Skin of body (tissue), 3 donors: ENCODE measurements at places on chromosomes 1 and 21. TPM values are rescaled to one million over a fixed set of nuclear protein-coding genes. Genes with fewer than 3 reads are reported as not detected.

KIF2C gene
- total RNA-seq, result 10.1 TPM

TMEM79 gene
- total RNA-seq, result 14.6 TPM

RIMKLA gene
- total RNA-seq, result 0.10 TPM

COL6A1 gene
- 545 TPM for total RNA-seq

SPRR3 gene
- 0.69 TPM for total RNA-seq

ALX3 gene
- total RNA-seq, result not detected

LCE3E gene
- 1.3 TPM for total RNA-seq

CAMSAP2 gene
- 36.9 TPM for total RNA-seq

GRCh38 chr1:160605792-160606479 lies 26.6 kb upstream of the CD84 start:
- DNase-seq, result no peak

DNA sequence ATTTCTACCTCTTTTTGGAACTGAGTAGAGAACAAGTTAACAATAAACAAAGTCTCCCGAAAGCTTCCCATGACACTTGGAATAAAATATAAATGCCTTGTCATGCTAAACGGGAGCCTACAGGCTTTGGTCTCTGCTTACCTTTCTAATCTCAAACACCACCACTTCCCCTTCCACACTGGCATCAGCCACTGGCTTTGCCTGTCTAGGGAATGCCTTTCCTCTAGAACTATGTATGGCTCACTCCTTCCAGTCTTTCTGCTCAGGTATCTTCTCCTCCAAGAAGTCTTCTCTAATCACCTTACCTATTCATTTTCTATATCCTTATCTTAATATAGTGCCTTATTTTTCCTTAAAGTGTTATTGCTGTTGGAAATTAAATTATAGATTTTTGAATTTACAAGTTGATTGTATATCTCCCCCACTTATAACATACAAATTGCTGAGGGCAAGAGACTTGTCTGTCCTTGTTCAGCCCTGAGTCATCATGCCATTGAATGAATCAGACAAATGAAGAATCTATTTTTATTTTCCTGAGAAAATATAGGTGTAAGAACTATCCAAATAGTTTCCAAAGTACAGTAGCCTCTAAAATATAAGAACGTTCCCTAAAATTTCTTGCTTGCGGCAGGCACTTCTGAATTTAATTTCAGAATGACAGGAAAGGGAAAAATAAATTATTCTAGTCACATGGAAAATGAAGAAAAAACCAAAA lies 119.2 kb downstream of the TM2D1 start:
- no peak for DNase-seq

DNA sequence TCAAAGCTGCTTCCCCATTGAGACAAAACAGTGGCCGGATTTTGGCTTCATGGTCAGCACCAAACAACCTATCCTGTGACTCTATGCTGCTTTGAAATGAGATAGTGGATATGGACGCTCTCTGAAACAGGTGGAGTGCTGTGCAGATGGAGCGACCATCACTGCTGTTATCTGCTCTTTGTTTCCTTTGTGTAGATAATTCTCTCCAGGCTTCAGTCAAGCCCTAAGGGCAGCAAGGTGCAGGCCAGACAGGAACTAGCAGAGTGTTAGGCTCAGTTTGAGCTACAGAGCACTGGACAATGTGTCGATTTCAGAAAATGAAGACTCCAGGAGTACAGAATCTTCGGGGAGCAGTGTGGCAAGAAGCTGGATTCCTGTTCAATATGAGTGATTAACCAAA lies 4.8 kb upstream of the IRF6 start:
- DNase-seq, result no peak

GRCh38 chr1:10308001-10308400 lies 90.9 kb upstream of the PGD start:
- DNase-seq, result no peak

DNA sequence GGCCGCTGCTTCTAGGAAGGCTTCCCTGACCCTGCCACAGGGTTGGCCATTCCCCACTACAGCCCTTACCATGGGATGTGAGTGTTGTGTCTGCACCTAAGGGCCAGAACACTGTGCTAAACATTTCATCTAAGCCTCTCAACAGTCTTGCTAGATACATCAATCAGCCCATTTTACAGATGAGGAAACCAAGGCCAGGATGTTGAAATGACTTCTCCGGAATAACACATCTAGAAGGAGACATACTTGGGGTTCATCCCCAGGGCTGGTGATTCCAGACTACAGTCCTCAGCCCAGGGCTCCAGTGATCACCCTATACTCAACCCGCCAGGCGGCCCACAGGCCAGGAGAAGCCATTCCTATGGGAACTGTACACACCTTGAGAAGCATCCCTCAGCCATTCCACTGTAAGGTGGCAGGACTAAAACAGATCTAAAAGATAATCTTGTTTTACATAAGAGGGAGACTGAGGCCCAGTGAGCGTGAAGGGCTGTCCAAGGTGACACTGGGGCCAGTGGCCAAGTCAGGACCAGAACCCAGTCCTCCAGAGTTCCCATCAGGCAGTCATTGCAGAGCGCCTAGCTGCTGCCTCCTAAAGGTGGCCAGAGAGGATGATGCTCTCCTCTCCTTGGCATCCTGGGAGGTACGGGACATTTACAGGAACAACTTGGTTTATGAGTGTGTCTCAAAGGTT lies 119.5 kb downstream of the GLIS1 start:
- no peak for DNase-seq

DNA sequence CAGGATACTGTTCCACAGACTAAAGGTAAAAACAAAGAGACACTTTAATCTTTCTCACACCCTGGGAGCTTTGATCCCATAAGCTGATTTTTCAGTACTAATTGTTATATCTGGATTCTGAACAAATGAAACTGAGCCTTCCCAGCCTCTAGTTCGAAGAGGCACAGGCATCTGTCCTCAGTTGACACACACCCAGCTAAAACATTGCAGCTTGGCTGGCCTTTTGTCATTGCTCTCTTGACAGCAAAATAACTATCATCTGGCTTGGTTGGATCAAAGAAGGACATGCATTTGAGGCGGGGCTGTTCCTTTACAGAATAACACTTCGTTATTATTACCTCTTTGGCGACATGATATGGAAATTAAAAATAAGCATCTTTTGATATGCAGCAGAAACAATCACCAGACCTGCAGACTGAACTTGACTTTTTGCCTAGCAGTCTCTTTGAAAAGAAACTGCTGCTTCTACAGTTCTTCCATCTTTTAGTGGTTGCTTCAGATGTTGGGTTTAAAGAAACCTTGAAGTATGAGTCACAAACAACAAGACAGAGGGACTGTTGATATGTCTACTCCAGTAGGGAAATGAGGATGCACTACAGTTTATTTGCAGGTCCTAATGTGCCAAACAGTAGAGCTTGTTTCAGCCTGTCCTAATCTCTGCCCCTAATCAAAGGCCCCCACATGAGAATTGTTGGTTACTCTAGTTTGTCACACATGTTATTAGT lies 166.5 kb downstream of the TPR start:
- no peak for DNase-seq

DNA sequence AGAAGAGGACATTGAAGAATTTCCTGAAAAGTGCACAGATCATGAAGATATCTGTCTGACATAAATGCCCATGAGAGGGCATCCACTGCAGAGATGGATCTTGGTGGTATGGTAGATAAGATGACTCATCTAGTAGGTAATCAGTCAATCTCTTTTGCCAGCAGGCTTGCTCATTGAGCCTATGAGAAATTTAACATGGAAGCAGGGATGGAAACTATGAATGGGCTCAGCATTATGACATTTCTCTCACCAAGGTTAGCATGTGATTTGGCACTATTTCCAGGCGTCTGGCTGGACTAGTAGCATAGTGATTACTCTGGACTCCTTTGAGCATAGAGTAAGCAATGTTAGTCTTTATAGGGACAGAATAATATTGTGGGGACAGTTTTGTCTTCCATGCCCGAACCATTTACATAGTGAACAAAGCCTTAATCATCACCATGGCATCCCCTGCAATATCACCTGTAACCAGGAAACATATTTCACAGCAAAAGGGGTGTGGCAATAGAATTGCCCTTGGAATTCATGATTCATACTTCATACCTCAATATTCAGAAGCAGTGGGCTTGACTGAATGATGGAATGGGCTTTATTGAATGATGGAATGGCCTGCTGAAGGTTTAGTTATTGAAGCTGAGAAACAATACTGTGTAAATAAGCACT lies 7.3 kb downstream of the OR2C3 start:
- DNase-seq, result no peak

GRCh38 chr1:58762806-58763205 lies 21.0 kb downstream of the JUN start:
- no peak for DNase-seq

DNA sequence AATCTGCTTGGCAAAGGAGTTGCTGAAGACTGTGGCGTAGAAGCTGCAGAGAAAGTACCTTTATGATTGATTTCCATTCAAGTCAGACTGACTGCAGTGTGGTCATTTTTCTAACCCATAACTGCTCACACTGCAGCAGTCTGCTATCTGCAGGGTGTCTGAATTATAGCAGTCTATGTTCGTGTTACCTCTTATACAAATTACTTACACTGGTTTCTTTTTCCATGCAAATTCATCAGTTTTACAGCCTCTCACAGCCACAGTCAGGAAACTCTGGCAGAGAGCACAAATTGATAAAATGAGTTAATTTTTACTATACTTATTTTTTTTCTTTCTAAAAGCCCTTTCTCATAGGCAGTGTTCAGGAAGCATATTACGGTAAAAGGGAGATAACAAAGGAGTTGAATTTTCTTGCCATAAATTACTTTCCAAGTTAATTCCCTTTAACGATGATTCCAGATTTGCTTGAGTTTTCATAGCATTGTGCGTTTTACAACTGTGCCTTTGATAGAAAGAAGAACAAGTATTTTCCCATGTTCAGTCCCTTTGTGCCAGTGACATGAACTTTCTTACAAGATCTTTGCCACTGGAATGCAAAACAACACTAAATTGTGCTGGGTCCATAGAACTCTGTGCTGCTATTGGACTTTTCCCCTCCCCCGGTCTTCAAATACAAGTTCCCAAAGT lies 261.5 kb downstream of the NFIA start:
- no peak for DNase-seq

GRCh38 chr1:115261496-115261895 lies 76.6 kb downstream of the NGF start:
- peak; percentile 89 for DNase-seq

- no peak for DNase-seq
These were observed 19.1 kb downstream of the CD101 start for GRCh38 chr1:117020526-117021156.

DNA sequence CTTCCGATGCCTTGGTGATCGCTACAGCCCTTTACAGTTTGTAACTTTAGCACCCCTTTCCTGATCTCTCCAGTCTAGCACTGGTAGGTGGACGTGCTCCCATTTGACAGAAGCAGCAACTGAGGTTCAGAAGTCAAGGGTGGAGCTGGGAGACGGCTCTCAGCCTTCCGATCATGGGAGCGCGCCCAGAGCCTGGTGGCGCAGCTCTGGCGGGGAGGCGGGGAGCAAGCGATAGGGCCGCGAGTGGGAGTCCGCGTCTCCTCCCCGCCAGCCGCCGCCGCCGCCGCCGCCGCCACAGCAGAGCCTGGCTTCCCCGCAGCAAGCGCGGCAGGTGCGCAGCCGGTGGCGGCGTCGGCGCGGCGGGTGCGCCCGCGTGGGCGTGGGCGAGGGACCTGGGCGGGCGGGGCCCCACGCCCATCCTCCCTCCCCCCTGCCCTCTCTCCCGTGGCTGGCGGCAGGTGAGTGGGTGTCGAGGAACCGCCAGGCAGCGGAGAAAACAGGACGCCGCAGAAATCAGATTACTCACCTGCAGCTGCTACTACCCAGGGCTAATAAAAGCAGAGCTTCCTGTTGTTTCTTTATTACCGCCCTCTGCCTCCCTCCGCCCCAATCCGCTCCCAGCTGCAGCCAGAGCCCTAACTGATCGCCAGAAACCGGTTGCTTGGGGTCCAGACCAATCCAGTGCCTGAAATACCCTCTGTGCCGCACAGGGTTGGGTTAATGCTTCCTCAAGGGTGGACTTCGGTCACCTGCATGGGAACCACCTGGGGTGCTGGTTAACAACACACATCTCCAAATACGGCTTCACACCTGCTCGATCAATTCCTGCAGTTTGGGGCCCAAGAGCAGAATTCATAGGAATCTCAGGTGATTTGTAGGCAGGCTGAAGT lies 60.2 kb upstream of the ID3 start:
- DNase-seq, result no peak

GRCh38 chr1:221904319-221904718 lies 162.4 kb upstream of the DUSP10 start:
- DNase-seq, result no peak

- DNase-seq, result no peak
These were observed 6.8 kb downstream of the CDC14A start for GRCh38 chr1:100359139-100359538.

DNA sequence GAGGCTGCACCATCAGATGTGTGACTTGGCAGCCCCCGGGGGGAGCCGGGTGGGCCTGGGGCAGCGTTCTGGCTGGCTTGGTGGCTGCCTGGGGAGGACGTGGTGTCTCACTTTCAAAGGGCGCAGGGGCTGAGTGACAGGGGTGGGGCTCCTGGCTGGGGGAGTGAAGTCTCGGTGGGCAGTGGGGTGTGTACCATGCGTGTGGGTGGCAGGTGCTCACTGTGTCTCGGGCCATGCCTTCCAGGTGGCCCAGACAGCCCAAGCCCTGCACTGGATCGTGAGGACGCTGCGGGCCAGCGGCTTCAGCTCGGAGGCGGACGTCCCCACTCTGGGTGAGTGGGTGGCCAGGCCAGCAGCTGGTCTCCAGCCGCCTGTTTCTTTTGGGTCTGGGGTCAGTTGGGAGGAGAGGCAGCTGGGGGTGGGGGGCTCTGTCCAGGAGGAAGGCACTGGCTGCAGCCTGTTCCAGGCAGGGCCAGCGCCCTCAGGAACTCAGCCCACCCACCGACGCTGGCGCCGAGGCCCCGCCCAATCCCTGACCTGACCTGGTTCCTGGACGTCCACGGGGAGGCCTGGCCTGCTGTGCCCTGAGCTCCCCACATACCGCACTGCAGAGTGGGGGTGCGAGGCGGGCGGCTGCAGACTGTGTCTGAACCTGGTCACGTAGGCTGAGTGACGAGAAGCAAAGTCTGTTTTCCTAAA lies 30.6 kb upstream of the LRRC3 start:
- DNase-seq, result no peak

- DNase-seq, result no peak
These were observed 40.5 kb upstream of the SLC35F3 start for GRCh38 chr1:233863901-233864545.

- no peak for DNase-seq
These were observed 986 bp downstream of the TCEANC2 start for GRCh38 chr1:54054438-54054749.

GRCh38 chr1:79982211-79982610 lies 975.7 kb upstream of the ADGRL4 start:
- peak; percentile 78 for DNase-seq

GRCh38 chr1:118826669-118827068 lies 161.5 kb downstream of the TBX15 start:
- no peak for DNase-seq
